Adipose tissue (tissue), 3 donors: ENCODE measurements at places on chromosomes 11 and 22. TPM values are rescaled to one million over a fixed set of nuclear protein-coding genes. Genes with fewer than 3 reads are reported as not detected.

ENTHD1 gene
- not detected for polyA plus RNA-seq

BAIAP2L2 gene
- 0.38 TPM for polyA plus RNA-seq

BATF2 gene
- 7.4 TPM for polyA plus RNA-seq

DDX25 gene
- 0.26 TPM for polyA plus RNA-seq

TNNI2 gene
- polyA plus RNA-seq: not detected

KIRREL3 gene
- 0.04 TPM for polyA plus RNA-seq

MS4A4A gene
- polyA plus RNA-seq: 6.6 TPM

KMT2A gene
- 14.4 TPM for polyA plus RNA-seq

ASRGL1 gene
- 9.0 TPM for polyA plus RNA-seq

HBB gene
- 12.9 TPM for polyA plus RNA-seq

TRPM5 gene
- polyA plus RNA-seq: not detected

LMNTD2 gene
- polyA plus RNA-seq: 5.2 TPM

OR4C45 gene
- not detected for polyA plus RNA-seq

POTEH gene
- not detected for polyA plus RNA-seq

OR8H1 gene
- not detected for polyA plus RNA-seq

PARVG gene
- 7.3 TPM for polyA plus RNA-seq

MRGPRX4 gene
- polyA plus RNA-seq: not detected

APOA4 gene
- 0.31 TPM for polyA plus RNA-seq
